Fibroblast of skin of scalp (primary cell): ENCODE measurements at places on chromosomes 7 and 10.

GRCh38 chr10:132447446-132448247 is 50.6 kb downstream of the PWWP2B start:
- peak; percentile 88 for DNase-seq

DNA sequence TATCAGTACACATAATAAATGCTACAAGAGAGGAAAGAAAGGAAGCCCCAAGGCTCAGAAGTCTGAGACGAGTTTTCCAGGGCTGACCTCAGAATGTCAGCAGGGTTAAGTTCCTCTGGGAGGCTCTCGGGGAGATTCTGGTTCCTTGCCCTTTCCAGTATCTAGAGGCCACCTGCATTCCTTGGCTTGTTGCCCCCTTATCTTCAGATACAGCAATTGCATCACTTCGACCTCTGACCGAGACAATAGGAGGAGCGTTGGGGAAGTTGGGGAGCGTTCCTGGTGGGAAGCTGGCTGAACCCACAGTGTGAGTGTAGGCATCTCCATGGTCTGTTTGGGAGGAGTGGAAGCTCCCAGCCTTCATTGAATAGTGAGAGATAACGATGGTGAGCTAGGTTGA is 72.0 kb upstream of the MTPN start:
- no peak for DNase-seq

- peak; percentile 40 for DNase-seq
These were observed 562 bp downstream of the TMEM243 start for GRCh38 chr7:87218796-87219544.

GRCh38 chr7:19772841-19773760 is at the start of gene TMEM196:
TSS of gene TMEM196 (minus strand) at chr7:19773617. CDS start at chr7:19772696, 921 bp downstream.
- peak; percentile 17 for DNase-seq

GRCh38 chr7:36775676-36776075 is 51.4 kb upstream of the AOAH start:
- DNase-seq: no peak

GRCh38 chr7:128838981-128839731 is 8.9 kb downstream of the FLNC start:
- no peak for DNase-seq

DNA sequence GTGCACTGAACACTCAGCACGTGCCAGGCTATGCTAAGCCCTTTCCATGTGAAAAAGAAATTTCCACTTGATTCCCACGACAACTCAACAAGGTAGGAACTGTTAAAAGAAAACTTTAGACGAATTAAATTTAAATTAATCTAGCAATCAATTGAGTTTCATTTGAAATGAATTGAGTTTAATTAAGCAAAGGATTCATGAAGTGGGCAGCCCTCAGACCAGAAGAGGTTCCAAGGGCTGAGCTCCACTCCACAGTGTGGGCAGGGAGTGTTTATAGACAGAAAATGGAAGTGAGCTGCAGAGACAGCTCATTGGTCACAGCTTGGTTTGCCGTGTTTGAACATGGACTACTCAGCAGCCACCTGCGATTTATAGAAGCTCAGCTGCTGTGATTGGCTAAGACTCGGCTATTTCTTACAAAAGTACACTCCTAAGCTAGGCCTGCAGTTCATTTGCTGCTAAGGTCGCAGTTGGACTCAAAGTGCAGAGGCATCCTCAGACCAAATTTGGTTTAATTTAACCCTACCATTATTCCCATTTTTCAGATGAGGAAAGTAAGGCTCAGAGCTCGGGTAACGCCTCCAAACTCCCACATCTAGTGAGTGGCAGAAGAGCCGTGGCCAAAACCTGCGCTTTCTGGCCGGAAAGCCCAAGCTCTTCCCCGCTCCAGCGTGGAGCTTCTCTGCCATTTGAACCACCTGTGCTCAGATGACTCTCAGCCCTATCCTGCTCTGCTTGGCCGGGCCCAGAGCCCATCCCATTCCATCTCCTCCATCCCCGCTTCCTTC is 24.9 kb downstream of the CALML3 start:
- DNase-seq: no peak

GRCh38 chr7:4020086-4020485 is 662.0 kb upstream of the FOXK1 start:
- no peak for DNase-seq

DNA sequence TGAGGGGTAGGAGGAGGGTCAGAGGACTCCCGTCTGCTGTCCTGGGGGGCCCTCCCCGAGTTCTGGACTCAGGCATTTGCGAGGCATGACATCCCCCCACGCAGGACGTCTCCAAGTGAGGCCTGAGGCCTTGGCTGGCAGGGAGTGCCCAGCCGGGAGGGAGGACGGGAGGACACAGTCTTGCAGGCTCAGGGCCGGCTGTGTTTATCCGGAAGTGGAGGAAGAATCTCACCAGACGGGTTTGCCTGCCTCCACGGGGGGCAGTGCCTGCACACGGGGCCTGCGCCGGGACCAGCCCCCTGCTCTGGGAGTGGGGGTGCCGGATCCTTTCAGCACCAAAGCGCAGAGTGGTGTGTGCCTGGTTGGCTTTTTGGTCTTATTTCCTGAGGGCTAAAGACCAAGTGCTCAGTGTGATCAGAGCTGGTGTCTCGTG is 10.9 kb downstream of the PWWP2B start:
- peak; percentile 47 for DNase-seq

DNA sequence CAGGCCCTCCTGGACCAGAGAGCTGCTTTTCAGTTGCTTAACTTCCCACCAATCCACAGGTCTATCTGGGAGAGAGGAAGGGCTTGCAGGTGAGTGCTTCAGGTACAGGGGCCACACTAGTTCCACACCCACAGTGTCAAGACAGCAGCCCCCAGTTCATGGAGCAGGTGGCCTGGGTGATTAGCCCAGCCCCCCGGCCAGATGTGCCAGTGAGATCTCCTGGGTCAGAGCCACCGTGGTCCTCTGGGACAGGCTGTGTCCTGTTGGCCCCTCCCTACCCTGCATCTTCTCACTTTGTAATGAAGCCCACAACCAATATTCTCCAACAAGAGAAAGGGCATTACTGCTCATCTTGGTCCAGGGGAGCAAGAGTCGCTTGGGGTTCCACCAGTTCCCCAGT is 30.6 kb downstream of the DRGX start:
- no peak for DNase-seq

GRCh38 chr7:94660006-94660405 is 4.1 kb upstream of the SGCE start:
- DNase-seq: no peak

DNA sequence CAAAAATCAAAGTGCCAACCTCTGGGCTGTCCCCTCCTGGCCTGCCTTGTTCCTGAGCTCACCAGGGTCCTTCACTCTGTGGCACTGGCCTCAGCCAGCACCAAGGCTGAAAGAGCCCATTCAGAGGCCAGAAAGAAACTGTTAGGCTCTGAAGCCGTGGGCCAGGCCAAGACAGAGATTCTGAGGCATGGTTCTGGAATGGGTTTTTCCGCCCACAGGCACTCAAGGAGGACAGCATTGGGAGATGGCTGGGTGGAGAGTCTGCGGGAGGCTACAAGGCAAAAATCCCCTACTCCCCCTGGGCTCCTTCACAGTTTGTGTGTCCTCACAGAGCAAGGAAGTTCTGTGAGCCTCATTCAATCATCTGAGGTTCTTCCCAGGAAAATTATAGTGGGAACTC is 31.7 kb downstream of the GRIFIN start:
- DNase-seq: peak; percentile 74
